ENCODE measurements at places on chromosomes 11 and 22.

DNA sequence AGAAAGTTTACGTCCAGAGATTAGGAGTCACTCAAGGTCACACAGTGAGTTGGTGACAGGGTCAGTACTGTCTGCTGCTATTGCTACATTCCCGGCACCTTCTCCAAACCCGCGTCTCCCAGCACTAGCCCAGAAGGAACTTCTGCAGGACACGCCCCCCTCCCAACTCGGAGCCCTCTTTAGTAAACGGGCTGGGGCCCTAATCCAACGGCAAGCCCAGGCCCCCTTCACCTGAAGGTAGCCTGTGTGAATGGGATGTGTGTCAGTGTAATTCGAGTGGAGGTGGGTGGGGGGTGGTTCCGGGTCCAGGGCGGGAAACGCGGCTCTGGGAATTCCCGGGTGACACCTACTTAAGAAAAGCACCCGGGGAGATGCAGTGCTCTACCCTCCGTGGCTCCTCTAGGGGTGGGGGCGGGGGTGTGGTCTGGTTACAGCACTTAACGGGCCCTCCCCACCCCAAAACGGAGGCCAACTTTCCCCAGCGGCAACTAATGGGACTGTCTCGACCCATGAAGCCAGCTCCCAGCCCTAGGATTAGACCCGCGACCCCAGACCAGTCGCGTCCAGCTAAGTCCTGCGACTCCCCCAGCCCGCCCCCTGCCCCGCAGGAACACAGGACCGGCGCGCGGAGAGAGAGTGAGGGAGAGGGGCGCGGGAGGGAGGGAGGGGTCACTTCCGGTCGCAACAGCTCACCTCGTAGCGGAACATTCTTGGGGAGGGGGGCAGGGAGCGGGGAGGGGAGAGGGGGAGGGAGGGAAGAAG is 468 bp downstream of the PATL1 start:
- peak; percentile 41 for DNase-seq

DNA sequence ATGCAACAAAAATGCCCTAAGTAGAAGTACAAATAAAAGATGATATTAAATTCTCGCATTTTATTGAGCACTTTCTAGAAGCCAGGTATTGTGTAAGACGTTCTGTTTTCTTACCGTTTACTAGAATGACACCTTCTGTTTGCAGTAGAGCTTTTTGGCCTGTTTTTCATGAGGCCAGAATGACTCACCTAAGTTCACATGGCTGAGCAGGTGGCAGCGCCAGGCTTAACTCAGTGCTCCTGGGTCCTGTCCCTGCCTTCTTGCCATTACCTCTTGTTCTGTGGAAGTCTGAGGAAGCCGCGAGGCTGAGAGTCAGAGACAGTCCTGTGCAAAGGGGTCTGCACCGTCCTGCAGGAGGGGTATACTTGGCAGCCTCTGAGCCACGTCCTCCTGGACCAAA is 113.8 kb downstream of the ATXN10 start:
- DNase-seq: no peak

GRCh38 chr11:19493446-19494213 is 219.0 kb upstream of the NAV2 start:
- no peak for DNase-seq

DNA sequence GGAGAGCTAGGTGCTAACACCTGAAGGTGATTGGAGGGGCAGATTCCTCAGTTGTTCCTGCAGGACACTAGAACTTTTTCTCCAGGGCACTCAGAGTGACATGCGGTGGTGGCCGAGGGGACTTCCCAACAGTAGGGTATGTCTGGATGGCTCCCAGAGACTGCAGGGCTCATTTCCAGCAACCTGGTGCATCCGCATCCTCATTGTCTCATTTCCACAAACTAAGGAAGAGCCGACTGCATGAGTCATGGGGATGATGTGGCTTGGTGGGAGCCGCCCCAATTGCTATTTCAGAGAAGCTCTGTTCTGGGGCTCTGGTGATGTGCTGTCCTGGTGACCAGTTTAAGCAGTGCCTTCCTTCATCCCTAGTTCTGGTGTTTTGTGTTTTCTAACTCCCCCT is 2.8 kb upstream of the ROBO4 start:
- DNase-seq: no peak

GRCh38 chr11:59201353-59201752 is 11.4 kb downstream of the MPEG1 start:
- DNase-seq: no peak

- no peak for DNase-seq
Measured at GRCh38 chr22:19096555-19096954, 25.7 kb downstream of the DGCR2 start.

- DNase-seq: no peak
Measured at GRCh38 chr22:39242595-39243438, 2.0 kb downstream of the PDGFB start.

DNA sequence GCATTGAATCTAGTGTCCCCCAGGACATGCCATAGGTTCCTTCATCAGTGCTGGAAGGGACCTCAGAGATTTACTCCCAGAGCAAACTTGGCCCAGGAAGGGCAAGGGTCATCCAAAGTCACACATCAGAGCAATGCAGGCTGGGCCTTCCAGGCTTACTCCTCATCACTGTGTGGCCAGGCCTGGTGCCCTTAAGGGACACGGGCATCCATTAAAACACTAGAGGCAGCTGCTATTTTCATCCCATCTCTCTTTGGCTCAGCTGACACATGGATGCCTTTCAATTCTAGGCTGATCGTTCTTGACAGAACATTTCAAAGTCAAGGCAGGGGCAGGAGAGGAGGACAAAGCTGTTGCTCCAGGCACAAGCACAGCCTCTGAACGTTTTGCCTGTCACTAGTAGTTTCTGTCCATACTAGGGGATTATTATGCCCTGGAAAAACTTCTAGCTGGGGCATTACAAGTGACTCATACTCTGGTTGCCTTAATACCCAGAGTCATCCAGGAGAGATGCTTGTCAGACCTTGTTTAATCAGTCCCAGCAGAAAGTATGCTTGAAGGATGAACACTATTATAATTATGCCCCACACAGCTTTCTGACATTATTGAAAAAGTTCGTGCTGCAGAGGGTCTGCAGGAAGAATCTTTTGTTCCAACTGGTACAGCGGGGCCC is 240.3 kb downstream of the TENM4 start:
- DNase-seq: no peak

Data from activated naive CD8-positive, alpha-beta T cell treated with anti-CD3 and anti-CD28 coated beads, Interleukin-2, amount 50 U/mL, for 16 hours (primary cell).